ENCODE measurements at places on chromosomes 16 and 17.

GRCh38 chr17:82042649-82043048 lies 5.2 kb upstream of the DCXR start:
- DNase-seq, result no peak

DNA sequence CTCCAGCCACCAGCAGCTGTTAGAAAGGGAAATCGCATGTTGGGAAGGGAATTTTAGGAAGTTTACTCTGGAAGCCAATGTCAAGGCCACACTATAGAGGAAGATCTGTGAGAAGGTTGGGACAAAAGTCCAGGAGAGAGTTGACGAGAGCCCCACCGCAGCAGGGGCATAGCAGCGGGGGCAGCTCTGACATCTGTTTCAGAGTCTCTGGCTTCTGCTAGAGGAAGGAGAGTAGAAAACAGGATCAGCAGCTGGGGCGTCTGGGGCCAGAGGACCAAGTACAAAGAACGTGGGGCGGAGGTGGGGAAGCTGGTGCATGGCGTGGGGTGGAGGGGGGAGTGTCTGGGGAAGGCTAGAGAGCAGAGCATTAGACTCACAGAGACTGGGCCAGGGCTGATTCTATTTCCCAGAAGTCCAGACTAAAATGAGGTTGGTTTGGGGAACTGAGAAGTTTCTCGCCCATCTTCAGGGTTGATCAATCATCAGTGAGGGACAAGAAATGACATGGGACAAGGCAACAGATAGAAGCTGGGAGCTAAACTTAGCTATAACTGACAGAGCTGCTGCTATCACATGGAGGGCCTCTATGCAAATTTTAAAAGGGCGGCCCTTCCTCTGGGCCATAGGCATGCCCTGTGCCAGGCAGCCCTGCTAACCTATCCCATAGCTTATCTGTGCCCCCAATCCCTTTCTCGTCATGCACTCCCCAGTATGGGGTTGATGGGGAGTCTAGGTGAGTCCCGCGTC lies 1.2 kb downstream of the RABEP2 start:
- DNase-seq, result no peak

DNA sequence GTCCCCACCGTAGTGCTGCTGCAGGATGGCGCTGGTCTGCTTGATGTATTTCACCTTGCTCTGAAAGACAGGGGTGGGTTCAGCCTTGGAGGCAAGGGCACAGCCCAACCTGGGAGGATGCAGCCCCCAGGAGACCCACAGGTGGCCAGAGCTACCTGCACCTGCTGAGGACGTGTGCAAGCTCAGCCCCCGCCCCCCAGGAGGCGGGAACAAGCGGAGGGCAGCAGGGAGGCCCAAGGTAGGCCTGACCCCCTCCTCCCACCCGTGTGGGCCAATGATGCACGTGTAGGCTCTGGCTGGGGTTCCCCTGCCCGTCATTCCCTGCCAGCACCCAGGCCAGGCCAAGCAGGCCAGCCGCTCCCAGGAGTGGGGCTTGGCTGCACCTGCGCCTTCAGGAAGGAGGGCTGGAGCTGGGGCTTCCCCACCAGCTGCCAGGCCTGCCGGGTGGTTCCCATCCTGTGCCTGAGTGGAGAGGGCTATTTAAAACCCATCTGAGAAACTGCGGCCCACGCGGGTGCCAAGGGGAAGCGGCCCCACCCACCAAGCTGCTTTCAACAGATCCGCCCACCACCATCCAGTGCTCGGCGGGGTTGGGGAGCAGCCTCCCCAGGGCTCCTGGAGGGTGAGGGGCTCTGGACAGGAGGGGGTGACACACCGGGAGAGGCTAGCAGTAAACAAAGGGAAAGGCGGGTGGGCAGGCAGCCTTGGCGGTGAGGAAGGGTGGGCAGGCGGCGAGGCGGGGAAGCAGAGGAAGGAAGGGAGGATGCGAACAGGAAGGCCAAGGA lies 3.8 kb downstream of the NTHL1 start:
- no peak for DNase-seq

DNA sequence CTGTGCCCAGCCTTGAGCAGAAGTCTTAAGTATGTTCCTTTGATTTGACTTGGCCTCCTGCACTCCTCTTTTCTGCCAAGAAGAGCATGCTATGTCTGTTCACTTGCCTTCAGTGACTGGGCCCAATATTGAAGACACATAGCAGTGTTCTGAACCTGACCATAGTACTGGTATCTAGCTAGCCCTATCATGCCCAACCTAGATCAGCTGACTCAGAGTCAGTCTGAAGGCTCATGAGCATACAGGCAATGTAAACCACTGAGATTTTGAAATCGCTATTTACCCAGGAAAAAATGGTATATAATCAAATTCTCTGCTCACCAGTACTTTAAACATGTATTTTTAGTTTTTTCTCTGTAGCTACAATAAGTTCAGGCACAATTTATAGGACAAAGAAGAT lies 129.4 kb downstream of the TANC2 start:
- DNase-seq, result no peak

DNA sequence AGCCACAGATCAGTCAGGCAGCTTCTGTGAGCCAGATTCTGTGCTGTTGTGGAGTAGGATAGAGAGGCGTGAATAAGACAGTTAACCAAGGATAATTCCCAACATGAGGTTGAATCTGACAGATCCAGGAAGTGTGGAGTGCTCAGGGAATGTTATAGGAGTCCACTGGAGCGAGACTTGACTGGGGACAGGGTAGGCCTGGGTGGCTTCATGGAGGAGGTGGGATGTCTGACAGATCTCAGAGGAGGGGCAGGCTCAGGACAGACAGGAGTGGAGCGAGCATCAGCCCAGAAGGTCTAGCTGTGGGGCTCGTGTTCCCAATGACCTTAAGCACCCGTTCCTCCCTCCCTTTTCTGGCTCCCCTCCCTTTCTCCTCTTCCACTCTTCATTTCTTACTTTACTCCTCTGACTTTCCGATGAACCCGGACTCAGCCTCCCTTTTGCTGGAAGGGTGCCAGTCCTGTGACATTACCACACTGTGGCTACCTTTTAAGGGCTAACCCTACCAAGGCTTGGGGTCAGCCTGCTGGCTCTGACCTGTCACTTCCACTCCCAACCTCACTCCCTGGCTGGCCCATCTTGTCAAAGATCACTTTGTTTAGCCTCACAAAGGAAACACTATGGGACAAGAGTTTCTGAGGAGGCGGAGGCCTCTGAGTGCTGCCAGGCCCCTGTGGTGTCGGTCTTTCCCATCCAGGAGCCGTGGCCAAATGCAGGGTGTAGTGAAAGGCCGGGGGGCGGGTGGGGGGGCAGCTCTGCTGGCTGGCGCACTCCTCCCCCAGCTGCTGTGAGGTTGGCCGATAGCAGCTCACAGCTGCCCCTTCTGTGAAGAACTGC lies 28.5 kb upstream of the EFCAB13 start:
- DNase-seq, result no peak

DNA sequence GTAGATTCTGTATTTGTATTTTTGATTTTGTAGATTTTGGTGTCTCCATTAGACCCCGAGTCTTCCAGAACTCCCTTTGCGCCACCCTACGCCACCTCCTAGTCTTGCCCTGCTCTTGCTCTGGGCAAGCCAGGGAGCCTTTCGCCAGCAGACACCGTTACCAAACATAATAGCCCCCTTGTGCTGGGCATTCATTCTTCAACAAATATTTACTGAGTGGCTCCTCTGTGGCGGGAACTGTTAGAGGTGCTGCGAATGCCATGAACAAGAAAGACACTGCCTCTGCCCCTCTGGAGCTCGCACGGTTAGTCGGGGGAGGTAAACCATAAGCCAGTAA lies 841 bp upstream of the GPT2 start:
- DNase-seq, result no peak

- no peak for DNase-seq
Observed at GRCh38 chr16:27879601-27880247, 183.8 kb downstream of the GSG1L start.

DNA sequence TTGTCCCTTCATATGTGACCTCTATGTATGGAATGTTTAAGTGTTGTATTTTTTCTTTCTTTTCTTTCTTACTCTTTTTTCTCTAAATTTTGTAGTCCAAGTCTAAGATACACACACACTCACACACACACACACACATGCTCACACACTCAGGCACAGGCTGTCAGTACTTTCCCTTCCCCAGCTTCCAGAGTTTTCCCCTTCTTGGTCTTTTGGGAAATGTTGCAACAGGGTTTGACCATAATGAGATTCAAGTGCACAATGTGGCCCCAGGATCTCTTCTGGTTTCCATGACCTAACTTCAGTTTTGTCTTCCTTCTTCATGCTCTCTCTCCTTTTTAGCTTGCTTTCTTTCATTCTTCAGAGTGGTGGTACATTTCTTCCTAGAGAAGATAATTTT lies 289.8 kb upstream of the FOXF1 start:
- no peak for DNase-seq

DNA sequence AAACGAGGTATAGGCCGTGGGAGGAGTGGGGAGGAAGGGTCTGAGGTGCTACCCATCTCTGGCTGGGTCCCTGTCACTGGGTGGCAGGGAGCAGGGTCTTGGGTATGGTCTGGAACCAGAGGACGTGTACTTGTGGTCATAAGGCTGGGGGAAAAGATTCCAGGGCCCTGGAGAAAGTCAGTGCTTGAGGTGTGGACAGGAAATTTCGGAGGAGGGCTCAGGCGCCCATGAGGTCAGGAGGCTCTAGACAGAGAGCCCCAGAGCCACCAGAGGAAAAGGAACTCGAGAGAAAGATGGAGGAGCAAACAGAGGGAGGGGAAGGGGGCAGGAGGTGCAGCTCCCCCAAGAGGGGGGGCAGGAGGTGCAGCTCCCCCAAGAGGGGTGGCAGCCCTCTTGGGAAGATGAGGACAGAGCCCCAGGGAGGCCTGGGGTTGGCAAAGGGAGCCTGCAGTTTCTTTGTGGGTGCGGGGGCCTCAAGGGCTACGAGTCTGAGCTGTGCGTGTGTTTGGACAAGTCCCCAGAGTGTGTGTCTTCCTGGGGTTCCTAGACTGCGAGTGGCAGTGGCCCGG lies 683 bp upstream of the SLC7A6 start:
- no peak for DNase-seq

- no peak for DNase-seq
Observed at GRCh38 chr16:85202051-85202601, 89.9 kb upstream of the CIBAR2 start.

DNA sequence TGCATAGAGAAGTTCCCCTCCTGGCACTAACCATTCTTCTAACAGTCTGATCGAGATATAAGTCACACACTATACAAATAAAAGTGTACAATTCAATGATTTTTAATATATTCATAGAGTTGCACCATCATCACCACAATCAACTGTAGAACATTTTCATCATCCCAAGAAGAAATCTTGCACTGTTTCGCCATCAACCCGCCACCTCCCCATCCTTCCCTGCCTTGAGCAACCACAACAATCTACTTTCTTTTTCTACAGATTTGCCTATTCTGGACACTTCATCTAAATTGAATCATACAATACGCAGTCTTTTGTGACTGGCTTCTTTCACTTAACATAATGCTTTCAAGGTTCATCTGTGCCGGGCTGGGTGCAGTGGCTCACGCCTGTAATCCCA lies 33.0 kb upstream of the GUCY2D start:
- DNase-seq, result no peak

DNA sequence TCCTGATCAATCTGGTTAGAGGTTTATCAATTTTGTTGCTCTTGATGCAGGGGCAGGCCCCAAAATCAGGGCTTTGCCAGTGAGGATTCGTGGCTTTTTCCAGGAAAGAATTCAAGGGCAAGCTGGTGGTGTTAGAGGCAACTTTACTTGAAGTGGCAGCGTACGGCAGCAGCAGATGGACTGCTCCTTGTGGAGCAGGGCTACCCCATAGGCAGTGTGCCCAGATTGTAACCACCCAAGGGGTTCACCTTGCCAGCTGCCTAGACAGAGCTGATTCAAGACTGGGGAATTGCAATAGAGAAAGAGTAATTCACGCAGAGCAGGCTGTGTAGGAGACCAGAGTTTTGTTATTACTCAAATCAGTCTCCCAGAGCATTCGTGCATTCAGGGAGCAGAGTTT lies 16.7 kb downstream of the DRC7 start:
- DNase-seq, result no peak

DNA sequence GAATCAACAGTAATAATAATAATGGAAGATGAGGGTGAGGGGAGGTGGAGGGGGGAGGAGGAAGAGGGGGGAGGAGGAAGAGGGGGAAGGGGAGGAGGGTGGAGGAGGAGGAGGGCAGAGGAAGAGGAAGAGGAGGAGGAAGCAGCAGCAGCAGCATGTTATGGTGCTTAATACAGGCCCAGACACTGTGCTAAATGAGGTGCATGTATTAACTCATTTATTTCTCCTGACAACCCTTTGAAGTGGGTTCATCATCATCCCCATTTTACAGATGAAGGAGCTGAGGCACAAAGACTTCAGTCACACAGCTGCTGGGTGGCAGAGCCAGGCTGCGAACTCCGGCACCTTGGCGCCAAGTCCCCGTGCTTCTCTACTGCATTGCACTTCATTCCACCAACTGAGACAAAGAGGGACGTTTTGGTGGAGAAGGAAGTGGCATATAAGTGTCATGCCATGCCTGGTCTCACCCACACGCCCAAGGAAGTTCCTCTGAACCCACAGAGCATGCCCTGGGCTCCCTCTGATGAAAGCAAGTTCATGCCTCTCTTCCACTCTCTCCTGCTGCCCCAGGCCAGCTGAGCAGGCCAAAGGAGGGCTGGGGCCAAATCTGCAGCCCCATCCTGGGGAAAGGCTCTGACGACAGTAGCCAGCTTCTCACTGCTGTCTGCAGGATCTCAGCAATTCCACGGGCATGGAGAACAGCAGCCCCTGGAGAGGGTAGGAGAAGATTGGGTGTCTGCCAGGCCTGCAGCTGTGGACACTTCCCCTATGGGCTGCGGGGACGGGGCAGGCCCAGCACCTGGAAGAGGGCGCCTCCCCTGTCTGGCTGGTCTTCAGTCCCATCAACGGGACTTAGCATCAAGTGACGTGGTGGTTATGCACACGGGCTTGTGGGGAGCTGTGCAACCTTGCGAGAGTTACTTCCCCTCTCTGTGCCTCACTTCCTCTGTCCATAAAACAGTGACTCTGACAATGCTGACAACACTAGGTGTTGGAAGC lies 21.8 kb downstream of the XYLT1 start:
- no peak for DNase-seq

- DNase-seq, result no peak
Observed at GRCh38 chr17:78588258-78589030, 11.2 kb upstream of the DNAH17 start.

DNA sequence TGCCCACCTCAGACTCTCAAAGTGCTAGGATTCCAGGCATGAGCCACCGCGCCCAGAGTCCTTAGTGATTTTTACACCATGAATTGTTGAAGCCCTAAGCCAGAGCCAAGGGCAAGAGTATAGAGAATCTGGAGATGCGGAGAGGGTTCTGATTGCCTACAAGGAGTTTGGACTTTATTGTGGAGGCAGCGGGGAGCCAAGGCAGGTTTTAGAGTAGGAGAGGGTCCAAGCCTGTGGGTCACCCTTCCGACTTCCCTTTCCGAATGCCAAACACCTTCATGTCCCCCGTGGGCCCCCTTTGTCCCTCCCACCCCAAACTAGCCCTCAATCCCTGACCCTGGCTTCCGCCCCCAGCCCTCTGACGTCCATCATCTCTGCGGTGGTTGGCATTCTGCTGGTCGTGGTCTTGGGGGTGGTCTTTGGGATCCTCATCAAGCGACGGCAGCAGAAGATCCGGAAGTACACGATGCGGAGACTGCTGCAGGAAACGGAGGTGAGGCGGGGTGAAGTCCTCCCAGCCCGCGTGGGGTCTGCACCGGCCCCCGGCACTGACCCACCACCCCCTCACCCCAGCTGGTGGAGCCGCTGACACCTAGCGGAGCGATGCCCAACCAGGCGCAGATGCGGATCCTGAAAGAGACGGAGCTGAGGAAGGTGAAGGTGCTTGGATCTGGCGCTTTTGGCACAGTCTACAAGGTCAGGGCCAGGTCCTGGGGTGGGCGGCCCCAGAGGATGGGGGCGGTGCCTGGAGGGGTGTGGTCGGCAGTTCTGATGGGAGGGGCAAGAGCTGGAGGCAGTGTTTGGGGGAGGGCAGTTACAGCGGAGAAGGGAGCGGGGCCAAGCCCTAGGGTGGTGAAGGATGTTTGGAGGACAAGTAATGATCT lies 7.1 kb downstream of the MIEN1 start:
- DNase-seq, result no peak
